ENCODE measurements at places on chromosomes 5 and 9.

DNA sequence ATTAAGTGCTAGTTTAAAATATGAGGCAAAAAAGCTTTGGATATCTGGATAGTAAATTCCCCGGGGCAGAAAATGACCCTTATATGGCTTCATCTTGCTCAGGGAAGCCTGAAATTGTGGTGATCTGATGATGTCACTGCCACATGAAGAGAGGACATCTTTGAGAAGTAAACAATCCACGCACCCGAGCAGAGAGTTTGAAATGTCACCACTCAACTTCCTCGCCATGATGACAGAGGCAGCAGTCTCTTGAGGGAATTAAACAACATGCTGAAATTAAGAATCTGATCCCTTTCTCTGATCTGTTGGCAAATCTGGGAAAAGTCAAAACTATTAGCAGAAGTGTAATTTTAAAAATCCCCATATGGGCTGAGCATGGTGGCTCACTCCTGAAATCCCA lies 110.0 kb downstream of the TLE1 start:
- DNase-seq = no peak

DNA sequence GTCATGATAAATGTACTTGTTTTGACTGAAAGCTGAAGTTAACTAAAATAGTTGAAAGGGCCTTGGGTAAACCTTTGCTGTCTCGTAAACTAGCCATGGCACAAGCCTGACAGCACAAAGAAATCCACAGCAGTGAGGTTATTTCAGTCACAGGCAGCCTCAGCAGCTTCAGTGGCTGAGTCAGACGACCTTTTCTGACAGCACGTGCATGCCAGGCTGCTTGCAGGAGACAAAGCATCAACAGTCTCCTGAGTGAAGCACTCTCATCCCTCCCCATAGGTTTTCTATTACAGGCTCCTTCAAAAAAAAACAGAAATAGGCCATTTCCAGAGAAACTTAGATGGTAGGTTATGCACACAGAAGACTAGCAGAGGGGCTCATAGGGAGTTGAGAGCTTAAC lies 34.6 kb downstream of the OXCT1 start:
- no peak for DNase-seq

DNA sequence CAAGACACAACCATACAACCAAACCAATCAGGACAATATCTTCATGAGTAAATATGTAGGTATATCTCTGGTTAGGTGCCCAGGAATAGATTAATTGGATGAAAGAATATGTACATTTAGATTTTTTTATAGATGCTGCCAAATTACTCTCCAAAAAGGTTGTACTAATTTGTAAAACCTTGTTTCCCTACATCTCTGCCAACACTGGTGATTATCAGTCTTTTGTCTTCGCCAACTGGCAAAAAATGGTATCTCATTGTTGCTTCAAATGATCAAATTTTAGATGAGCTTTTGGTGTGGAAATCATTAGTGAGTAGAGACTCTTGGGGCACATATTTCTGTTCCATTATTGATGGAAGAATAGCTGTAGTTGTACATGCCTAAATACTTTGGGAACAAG lies 90.7 kb upstream of the ELL2 start:
- DNase-seq = no peak

DNA sequence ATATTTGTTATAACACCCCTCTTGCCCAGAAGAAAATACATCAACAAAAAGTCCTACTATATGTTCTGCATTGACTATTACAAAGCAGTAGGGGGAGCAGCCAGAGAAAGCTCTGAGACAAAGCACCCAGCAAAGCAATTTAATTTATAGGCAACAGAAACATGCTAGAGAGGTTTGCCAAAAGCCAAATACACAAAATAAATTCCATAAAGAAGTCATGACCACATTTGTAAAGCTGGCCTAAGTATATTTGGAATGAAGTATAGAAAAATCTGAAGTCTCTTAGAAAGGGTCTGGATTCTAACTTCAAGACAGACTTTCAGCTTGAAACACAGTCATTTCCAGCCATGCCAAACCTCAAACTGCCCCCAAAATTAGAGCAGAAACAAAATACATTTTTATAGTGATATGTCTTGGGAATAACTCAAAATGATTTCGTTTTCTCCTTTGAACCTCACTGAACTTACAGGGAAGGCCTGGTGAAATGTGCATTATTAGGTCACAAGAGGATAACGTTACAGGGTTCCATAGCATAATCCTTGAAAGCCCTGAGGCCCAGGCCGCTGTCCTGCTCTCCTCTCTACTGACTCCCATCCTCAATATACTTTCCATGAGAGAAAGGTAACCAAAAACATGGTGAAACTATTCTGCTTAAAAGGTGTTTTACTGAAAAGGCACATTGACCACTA lies 451.8 kb downstream of the RAB3C start:
- DNase-seq = no peak

DNA sequence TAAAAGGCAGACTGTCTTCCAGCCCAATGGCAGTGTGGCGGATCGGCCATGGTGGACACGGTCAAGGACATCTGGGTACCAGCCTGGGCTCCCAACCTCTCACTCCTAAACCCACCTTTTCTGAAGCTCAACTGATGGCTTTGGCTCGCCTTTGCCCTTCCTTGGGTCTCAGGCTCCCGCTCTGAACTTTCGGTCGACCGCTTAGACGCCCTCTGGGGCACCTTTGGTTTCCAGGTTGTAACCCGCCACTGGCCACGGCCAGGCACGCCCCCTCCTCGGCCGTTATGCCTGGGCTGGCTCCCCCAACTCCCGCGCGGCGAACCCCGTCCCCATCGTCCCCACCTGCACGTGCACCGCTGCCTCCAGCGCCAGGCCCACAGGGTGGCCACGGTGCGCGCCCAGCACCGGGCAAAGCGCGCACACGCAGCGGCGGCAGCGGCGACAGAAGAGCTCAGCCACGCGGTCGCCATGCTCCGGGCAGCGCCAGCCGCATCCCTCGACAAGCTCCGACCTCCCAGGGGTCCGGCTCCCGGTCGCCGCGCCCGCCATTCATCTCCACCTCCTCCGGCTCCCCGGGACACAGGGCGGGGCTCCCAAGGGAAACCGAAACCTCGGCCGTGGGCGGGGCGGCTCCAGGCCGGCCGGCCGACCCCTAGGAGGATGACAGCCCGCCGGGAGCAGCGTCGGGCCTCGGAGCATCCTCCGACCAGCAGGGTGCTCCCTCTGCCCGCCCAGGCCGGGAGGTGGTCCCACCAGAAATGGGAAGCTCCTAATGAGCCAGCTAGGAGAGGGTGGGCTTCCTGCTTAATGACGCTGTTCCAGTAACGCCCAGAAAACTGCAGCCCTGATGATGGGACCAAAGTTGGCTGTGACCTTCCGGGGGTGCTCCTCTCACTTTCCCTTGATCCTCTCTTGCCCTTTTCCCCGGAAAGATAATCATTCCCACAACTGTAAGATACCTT lies at the start of gene TRIM14:
Gene TRIM14, minus strand, starts transcription at position 583 of the 962 bp plus-strand sequence. Its CDS starts 34 bp downstream, at position 549.
- DNase-seq = no peak

GRCh38 chr9:95018099-95018936 lies 291.8 kb downstream of the AOPEP start:
- DNase-seq = no peak

- no peak for DNase-seq
These were observed 59.2 kb downstream of the ARHGEF37 start for GRCh38 chr5:149640350-149640999.

GRCh38 chr9:121383715-121384114 lies 13.7 kb upstream of the STOM start:
- DNase-seq = no peak

DNA sequence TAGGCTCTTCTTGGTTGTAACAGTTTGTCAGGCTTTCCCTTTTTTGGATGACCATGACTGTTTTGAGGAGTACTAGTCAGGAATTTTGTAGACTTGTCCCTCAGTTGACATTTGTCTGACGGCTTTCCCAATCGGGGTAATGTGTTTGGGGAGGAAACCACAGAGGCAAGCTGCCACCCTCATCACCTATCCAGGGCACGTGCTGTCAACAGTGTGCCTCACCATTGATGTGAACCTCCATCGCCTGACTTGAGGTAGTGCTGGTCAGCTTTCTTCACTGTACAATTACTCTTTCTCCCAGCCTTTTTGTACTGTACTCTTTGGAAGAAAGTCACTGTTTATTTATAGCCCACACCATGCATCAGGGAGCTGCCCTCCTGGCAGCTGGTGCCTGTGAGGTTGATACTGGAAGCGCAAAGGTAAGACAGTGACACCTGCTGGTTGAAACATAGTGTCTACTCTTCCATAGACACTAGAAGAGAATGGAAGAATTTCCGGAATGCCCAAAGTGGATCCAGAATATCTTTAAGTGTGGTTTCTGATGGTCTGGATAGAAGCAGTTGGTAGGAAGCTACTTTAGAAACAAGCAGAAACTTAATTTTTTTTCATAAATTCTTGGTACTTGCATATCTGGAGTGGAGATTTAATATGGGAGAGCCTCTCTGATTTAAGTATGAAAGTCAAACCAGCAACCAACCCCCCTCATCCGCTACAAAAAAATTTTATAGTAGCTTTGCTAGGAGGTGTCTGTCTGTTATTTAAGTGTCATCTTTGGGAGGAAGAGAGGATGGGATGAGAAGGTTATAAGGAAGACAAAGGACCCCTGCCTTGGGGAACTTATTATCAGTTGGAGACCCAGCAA lies 69.3 kb downstream of the SNX30 start:
- DNase-seq = no peak

- no peak for DNase-seq
These were observed 156.8 kb upstream of the TBC1D2 start for GRCh38 chr9:98412101-98412842.

- DNase-seq = no peak
These were observed 2354.8 kb upstream of the C9orf72 start for GRCh38 chr9:29928072-29928471.

DNA sequence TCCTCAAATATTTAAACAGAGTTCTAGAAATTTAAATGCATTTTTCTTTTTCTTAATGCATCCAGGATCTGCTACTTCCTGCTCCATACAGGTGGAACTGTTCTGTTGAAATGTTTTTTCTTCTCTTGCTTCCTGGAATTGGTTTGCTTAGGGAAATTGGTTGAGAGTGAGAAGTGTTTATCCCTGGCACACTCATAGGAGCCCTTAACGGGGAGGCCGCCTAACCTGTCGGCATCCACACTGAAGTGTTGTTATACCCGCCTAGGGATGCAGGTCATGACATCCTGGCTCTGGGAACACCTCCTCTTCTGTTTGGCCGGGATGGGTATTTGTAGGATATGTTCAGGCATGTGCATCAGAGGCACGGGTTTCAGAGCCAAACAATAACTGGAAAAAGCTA lies 239.7 kb downstream of the GADD45G start:
- DNase-seq = no peak

DNA sequence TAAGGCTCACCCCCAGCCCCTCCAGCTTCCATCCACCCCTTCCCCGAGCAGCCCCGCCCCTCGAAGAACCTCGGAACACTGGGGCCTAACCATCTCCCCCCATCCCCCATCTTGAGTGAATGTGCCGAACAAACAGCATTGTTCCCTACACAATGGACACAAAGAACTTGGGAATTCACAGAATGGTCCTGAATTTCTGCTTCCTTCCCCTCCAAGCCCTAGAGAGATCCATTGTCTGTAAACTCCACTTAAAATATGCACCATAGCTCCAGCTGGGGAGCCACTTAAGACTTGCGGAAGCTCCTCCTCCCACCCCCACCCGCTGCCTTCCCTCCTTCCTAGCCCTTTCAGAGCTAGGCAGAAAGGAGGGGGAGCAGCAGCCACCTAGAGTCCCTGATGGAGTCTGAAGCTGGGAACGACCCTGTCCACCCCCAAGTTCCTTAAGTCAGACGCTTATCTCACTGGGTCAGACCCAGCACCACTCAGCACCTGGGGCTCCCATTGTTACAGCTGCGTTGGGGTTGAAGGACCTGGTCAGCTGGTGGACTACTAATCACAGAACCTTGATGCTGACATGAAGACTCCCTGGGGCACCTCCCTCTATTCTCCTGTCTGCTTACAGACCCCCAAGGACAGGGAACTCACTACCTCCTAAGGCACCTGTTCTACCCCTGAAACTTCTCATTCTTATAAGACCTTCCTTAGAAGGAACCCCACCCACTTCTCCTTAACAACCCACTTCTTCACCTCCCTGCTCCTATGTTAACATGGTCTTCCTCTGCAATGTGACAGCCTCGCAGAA lies 61.4 kb downstream of the PCDH1 start:
- DNase-seq = no peak

GRCh38 chr5:126656401-126657007 lies 55.8 kb downstream of the PHAX start:
- DNase-seq = no peak

GRCh38 chr5:35830587-35830986 lies 26.1 kb upstream of the IL7R start:
- no peak for DNase-seq

DNA sequence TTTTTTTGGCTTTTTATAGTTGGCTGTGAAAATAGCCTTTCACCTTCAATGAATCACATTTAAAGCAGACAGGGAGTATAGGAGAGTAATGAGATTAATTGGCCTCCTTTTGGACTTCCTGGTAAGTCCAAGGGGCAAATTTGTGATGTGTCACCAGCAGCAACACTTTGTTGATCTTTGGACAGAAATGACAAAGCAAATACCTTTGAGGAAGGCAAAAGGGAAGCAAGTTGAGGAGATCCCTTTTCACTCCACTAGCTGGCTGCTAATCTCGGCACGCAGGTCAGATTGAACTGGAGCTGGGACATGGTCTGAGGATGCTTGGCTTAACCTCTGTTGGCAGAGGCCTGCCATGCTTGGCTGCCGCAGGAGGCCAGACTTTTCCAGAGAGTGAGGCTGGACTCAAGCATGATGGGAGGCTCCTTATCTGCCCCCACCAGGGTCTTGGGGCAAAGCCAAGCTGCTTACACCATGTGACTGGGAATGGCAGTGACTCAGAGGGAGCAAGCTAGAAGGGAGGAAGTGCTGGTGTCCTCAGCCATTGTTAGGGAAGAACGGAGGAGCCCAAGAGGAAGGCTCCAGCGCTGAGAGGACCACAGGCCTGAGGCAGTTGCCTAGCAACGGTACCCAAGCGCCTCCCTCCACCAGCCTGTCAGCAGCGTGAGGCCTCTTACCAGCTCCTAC lies 174.5 kb upstream of the MAP1B start:
- no peak for DNase-seq

- no peak for DNase-seq
These were observed 151.4 kb downstream of the KDM4C start for GRCh38 chr9:6909181-6909580.

DNA sequence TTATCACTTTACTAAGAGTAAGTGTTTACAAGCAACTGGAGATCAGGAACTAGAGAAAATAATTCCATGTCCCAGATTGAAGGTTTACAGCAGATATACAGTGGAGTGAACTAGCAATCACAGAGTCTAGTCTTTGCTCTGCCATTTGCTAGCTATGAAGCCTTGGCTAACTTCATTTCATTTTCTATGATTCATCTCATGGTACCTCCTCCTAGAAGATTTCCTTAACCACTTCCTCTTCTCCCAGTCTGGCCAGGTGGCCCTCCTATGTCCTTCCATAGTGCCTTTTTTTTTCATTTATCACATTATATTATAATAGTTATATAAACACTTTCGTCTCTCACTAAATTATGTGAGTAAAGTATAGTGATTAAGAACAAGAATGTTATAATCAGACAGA lies 52.1 kb downstream of the GRIA1 start:
- no peak for DNase-seq

- DNase-seq = no peak
These were observed 139.4 kb downstream of the GNAQ start for GRCh38 chr9:77892171-77892570.

GRCh38 chr5:175285261-175285660 lies 158.7 kb downstream of the DRD1 start:
- DNase-seq = no peak

- DNase-seq = no peak
These were observed 1.0 kb downstream of the MRPS2 start for GRCh38 chr9:135501261-135502167.

Measured in type B pancreatic cell (in vitro differentiated cells).